Substantia nigra (tissue), 51 donors: ENCODE measurements at places on chromosomes 13 and 19.

DNA sequence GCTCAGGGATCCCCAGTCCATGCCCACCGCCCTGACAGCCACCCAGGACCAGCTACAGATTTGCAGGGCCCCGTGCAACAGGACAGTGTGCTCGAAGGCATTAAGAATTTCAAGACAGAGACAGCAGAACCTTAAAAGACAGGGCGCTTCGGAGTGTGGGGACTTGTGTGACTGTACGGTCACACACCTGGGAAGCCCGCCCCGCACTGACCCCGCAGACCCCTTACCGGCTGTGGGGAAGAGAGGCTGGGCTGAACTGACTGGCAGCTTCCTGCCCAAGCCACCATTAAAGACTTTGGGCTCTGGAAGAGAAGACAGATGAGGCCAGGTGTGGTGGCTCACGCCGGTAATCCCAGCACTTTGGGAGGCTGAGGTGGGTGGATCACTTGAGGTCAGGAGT, 14.4 kb downstream of the STAP2 start:
- no peak for DNase-seq

DNA sequence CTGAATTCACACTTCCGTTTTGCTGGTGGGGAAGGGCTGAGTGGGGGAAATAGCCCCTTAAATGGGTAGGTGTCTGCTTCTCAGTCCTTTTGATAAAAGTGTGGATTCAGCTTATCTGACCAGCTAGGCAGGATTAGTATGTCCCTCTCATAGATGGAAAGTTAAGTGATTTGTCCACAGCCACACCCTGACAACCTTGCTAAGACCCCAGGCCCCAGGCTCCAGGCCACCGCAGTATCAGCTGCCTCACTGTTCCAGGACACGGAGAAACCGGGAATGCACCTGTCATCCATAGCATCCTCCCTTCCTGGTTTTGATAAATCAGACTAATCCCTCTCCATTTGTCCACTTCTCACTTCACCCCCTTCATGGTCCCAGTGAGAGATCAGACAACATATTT, 197.7 kb downstream of the USP12 start:
- DNase-seq, result no peak

DNA sequence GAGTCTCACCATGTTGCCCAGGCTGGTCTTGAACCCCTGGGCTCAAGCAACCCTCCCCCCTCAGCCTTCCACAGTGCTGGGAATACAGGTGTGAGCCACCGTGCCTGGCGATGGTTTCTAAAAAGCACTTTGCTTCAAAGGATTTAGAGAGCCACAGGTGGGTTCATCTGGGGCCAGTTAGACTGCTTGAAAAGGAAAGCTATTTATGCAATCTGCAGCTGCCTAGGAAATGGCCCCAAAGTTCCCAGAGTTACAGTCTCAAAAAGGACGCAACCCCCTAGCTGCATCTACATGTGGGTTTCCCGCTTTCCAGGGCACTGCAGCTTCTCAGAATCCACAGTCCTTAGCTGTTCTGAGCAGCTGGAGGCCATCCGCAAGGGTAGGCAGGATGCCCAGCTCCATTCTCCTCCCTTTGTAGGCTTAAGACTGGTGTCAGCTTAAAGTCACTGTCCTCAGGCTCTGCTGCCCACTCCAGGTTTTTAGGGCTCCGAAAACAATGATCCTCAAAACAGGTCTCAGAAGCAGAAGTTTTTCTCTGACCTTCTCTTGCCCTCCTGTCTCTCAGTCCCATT, 41.4 kb downstream of the ZNF823 start:
- no peak for DNase-seq

- DNase-seq, result no peak
These were observed 36.6 kb upstream of the MEDAG start for GRCh38 chr13:30869491-30869890.

DNA sequence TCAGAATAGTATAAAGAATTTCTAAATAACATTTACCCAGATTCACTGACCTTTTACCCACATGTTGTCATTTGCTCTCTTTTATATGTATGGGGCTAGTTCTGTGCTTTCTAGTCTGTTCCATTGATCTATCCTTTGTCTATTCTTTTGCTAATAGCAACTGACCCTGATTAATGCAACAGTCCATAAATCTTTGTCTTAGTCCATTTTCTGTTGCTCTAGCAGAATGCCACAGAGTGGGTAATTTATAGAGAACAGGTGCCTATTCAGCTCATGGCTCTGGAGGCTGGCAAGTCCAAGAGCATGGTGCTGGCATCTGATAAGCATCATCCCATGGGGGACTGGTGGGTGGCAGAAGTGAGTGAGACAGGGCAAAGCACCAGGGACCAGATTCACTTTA, 52.1 kb downstream of the LHFPL6 start:
- DNase-seq, result no peak

DNA sequence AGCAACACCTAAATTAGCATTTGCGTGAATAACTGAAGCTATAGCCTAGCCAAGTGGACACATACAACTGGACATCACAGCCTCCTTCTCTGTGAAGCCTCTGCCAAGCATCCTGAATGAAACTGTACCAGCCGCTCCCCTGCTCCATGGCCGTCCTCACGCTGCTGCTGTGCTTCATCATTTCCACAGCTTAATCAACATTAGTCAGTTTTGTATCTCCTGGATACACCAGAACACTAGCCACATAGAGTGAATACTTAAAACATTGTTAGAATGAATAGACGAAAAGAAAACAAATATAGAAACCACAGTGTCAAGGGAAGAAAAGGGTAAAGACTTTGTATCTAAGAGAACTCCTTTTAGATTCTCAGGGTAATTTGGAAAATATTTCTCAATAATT, 1526.9 kb downstream of the EFNB2 start:
- no peak for DNase-seq

- no peak for DNase-seq
These were observed 68.1 kb downstream of the ABCC4 start for GRCh38 chr13:95233026-95233635.

DNA sequence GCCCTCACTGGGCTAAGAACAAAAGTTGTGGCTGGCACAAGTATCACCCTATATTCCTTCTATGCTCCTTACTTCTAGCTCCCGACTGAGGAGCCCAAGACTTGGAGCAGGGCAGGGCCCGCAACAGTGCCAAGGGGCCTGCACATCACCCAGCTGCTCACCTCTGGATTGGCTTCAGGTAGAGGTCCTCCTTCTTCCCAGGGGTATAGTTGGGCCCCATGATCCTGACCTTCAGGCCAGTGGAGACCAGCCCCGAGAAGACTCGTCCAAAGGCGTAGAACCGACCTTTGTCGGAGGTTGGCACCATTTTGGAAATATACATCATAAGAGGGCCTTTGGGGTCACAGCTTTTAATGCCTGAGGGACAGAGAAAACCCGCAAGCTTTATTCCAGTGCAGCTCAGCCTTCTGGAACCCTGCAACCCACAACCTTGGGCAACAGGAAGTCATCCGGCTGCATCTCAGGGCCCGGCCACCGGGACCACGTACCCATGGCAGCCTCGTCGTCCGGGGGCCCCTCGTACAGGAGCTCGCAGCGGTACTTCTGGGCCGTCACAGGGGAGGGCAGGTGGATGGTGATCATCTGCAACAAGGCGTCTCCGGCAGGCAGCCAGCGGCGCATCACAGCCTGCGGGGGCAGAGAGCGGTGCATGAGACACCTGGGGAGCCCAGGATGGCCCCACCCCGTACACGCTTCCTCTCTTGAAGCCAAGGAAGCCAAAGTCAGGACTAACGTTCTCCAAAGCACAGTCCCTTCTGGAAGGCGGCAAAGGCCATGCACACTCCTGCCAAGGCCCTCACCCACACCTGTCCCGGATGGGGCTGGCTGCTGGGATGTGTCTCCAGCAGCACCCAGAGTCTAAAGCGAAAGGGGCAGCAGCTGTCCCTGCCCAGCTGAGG, 4.7 kb downstream of the EEF2 start:
- no peak for DNase-seq

DNA sequence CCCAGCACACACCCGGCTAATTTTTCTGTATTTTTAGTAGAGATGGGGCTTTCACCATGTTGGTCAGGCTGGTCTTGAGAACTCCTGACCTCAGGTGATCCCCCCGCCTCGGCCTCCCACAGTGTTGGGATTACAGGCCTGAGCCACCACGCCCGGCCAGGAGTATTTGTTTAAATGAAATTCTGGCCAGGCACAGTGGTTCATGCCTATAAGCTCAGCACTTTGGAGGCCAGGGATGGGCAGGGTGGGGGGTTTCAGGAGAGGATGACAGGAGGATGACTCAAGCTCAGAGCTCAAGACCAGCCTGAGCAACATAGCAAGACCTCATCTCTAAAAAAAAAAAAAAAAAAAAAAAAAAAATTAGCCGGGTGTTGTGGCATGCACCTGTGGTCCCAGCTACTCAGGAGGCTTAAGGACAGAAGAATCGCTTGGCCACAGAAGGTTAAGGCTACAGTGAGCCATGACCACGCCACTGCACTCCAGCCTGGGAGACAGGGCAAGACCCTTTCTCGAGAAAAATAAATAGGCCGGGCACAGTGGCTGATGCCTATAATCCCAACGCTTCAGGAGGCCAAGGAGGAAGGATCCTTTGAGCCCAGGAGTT, 8.2 kb upstream of the DHDH start:
- no peak for DNase-seq

DNA sequence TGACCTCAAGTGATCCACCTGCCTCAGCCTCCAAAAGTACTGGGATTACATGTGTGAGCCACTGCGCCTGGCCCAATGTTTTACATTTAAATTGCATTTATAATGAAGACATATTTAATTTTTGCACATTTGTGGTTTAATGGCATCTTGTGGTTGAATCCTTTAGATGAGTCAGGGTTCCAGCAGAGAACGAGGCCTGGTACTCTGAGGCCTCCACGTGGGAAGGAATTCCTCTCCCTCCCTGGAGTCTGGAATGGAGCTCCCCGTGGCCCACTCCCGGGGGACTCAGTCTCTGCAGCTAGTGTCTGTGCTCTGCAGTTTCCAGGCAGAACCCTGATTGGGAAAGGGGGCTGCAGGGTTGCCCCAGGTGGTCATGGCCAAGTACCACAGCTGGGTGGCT, 24.2 kb downstream of the ZFR2 start:
- DNase-seq, result no peak

GRCh38 chr19:13082192-13083007, 20.3 kb downstream of the LYL1 start:
- no peak for DNase-seq

- no peak for DNase-seq
These were observed 363.3 kb downstream of the LIG4 start for GRCh38 chr13:107852072-107852471.

DNA sequence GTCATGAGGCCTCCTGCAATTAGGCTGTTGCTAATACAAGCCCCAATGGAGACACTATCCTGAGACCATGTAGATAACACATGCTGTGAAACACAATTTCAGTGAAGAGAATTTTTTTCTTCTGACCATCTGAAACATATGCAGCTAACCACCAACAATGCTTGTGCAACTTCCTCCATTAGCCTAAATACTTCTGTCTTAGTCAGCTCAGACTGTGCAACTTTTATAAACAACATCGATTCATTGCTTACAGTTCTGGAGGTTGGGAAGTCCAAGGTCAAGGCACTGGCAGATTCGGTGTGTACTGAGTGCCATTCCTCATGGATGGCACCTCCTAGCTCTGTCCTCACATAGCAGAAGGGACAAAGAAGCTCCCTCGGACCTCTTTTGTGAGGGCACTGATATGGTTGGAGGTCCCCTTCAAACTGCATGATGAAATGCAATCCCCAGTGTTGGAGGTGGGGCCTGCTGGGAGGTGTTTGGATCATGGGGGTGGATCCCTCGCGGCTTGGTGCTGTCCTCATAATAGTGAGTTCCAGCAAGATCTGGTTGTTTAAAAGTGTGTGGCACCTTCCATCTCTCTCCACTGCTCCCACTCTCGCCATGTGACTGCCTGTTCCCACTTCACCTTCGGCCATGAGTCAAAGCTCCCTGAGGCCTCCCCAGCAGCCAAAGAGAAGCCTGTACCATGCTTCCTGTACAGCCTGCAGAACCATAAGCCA, 27.7 kb downstream of the STK24 start:
- no peak for DNase-seq

GRCh38 chr13:31797154-31797775, 57.9 kb downstream of the RXFP2 start:
- no peak for DNase-seq

DNA sequence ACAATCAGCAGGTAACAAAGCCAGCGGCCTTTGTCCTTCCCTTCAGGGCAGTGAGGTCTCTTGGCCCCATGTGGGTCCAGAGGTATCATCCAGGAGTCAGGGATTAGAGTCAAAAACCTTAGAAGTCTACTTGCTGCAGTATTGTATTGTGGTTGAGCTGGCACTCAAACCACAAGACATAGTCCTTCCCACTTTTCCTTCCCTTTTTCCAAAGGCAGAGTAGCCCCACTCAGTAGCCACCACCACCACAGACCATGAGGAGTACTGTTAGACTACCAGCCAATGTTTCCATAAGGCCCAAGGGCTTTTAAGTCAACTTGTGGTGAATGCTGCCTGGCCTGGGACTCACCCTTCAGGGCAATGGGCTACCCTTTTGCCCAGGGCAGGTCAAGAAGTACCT, 27.1 kb upstream of the CCNA1 start:
- no peak for DNase-seq

DNA sequence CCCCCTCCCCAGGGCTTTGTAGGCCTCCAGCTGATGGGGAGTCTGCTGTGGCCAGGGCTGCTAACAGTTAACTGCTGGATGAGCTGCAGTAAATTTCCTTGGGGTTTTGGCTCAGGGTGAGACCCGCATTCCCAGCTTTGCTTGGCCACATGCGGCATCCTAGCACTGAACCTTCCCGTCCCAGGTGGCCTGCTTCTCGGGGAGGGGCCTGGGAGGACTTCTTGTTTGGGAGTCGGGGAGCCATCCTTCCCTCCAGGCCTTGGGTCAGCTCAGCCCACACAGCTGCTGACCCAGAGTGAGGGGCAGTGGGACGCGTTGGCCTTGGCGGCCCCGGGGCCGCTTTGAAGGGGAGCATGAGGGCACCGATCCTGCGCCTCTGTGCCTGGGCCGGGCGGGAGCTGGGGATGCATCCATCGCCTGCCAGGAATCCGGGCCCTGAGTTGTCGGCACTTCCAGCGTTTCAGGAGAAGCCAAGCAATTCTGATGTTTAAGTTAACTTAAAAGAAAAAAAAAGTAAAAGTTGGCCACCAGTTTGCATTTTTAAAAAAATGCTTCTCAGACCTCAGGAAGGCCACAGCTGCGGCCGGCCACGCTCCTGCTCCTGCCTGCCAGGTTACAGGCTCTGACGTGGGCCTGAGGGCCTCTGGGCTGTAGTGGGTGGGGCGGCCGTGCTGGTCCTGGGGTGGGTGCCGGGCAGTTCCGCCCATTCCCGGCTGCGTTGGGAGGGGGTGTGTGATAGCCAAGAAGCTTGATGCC, 27.7 kb downstream of the CRTC1 start:
- DNase-seq, result no peak

GRCh38 chr13:99855526-99856420, 115.8 kb downstream of the ZIC5 start:
- DNase-seq, result no peak

DNA sequence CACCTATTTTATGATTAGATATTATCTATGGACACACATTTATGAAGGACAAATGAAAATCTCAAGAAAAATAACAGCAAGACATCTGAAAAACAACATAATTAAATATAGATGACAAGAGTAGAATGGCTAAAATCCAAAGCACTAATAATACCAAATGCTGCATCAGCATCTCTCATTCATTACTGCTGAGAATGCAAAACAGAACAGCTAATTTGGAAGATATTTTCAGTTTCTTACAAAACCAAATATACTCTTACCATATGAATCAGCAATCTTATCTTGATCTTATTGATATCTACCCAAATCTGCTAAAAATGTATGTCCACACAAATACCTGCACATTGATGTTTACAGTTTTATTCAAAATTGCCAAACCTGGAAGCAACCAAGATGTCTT, 829.1 kb upstream of the MIR17HG start:
- no peak for DNase-seq
